ENCODE measurements at places on chromosomes 4 and X.

DNA sequence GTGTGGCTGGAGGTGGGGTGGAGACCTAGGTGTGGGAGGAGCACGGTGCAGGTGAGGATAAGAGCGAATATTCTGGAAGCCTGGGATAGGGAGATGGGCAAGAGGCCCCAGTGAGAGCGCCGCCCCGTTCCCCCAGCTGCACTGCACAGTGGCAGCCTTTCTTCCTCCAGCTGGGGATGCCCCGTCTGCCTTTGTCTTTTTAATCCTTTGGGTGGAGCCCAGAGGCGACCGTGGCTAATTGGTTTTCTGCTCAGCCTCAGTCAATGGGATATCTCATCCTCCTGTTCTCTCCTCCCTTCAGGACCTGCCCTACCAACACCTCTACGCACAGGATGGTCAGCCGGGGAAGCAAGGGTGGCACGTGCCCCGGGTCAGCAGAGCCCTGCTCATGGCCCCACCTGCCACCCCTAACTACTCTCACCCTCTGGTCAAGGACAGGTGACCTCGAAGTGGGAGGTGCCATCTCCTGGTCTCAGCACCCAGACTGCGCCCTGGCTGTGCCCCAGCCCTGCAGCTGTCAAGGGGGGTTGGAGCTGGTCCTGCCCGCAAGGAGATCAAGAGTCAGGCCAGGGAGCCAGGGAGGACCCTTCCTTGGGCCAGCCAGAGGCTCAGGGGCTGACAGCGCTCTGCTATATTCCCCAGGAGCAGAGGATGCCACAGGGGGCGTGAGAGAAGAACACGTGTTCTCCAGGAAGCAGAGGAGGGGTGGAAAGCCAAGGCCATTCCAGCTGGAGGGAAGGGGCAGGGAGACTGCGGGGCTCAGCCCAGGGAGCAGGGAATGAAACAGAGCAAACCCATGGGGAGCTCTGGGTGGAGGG is 64.0 kb downstream of the ADRA2C start:
- no peak for DNase-seq

GRCh38 chr4:74376888-74377483 is 12.0 kb downstream of the EREG start:
- peak; percentile 81 for DNase-seq

DNA sequence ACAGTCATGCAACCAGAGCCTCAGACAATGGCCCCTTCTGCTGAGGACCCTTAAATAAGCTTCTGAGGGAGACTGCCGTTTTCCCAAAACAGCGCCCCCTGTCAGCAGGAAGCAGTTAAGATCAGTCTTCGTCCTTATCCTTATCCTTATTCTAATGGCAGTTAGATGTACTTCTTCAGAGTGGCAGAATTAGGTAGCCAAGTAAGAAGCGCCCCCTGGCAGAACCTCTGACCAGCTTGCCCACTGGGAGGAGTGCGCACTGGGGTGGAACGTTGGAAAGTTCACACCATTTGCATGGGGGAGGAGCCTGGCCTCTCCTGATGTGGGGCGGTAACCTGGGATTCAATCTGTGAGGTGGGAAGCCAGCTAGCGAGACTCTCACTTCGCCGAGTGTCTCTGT is 133.6 kb upstream of the QRFPR start:
- DNase-seq: no peak

DNA sequence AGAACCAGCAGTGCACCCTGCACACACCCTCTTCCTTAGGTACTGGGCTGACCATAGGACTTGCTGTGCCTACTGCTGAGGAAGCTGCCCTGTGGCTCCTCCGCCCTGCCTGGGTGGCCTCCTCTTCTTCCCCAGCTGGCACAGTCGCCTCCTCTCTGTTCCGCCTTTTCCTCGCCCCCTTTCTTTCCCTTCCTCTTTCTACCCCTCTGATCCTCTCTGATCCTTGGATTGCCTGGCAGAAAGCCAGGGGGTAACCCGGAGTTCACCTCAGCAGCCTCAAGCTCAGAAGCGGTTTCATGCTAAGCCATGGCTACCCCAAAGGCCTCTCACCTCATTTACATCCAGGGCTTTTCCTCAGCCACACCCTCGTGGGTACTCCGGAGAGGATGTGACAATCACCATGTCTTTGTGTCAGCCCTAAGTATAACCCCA is 136.2 kb downstream of the SMIM20 start:
- DNase-seq: no peak

- no peak for DNase-seq
These were observed 37.6 kb downstream of the HTRA3 start for GRCh38 chr4:8307121-8307520.

DNA sequence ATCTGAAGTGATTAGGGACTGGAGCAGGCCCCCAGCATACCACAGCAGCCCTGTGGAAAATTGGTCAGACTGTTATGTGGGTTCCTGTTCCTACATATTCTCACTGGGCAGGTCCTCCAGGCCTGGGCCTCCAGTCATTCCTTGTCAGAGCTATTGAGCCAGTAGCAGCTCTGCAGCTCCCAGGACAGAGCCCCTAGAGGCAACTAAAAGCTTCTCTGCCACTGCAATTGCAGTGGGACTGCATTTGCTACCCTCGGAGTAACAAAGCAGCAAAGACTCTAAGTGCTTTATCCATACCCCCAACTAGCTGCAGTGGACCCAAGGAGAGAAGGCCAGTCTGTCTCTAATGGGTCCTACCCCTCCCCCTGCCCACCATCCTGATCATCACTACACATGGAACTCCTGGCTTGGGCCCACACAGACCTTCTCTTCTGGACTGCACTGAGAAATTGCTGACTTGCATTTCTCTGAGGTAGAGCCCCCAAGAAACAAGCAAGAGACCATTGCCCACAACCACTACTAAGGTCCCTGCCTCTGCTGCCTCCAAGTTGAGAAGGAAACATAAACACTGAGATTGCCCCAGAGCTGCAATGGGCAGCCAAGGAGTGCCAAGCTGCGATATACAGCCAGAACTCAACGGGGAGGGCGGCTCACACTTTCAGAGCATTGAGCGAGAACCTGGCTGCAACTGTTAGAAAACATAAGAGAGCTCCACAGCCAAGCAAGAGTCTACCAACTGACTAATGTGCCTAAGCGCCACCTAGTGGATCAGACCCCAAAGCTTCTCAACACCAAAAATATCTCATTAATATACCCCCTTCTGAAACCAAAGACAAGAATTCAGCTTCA is 738.7 kb upstream of the NDST4 start:
- DNase-seq: peak; percentile 3

- no peak for DNase-seq
These were observed 395.4 kb downstream of the BMPR1B start for GRCh38 chr4:95153182-95153581.

GRCh38 chr4:26028793-26029567 is 115.0 kb downstream of the SMIM20 start:
- no peak for DNase-seq

DNA sequence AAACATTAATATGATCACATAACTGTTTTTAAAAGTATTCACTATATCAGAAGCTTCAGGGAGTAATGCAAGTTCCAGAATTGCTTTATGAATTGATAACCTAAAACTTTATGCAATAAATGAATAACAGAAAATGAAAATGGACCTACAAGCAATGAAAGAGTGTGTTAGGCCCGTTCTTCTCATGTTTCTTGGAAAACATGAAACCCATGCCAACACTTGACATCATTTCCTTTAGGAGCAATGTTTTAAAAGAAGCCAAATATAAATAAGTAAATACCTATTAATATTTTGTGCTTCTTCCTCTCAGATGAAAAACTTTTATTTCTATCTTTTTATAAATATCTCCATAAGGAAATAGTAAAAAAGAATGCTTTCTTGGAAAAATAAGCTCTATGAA is 123.0 kb upstream of the GALNT7 start:
- no peak for DNase-seq

DNA sequence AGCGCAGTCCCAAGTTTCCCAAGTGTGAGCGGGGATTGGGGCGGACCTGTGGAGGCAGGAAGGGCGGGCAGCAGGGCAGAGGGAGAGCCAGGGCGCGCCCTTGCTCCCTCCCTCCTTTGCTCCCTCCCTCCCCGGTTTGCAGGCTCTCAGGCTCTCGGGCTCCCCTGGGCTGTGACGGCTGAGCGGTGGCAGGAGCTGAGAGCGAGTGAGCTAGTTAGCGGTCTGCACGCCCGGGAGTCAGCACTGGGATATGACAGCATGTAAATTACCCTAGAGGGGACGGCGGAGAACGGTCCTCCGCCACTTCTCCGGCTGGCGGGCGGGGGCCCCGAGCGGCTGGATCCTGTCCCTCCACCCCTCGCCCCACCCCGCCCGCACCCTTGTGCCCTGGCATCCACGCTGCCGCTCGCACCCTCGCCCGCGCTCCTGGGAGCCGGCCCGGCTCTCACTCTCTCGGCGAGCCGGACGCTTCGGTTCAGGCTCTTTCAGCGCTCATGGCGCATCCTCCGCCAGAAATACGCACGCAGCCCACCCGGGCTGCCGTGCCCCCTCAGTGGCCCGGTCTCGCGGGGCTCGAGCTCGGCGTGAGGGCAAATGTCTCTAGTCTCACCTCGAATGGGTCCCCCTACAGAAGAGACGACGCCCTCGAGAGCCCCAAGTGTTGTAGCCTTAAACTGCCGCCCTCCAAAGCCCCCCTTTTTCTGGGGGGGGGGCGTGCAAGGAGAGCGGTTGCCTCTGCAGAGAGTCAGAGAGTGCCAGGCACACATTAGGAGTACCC is at the start of gene TSC22D3:
TSC22D3 (minus strand) TSS at position 54 of the 778 bp plus-strand sequence. CDS start 368 bp downstream, outside the sequence.
- peak; percentile 83 for DNase-seq

GRCh38 chr4:10085386-10085785 is 31.2 kb downstream of the WDR1 start:
- DNase-seq: no peak

- peak; percentile 74 for DNase-seq
These were observed 46.6 kb downstream of the CCNG2 start for GRCh38 chr4:77203380-77204197.

DNA sequence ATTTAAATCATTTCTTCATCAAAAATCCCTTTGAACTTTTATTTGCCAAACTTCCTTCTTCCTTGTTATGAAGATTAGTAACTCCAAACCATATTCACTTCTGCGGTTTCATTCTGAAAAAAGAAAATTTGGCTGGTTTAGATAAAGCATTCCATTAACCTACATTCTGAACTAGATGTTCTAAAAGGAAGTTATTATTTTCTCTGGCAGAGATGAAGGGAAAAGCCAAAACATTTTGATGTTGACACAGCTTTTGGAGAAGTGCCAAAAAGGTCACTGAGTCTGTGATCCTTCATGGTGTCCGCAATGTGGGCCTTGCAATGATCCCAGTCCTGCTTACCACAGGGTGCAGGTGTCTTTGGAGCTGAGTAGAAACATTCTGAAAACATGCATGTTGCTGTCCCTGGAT is 36.0 kb downstream of the CXCL8 start:
- peak; percentile 96 for DNase-seq

GRCh38 chr4:139131209-139131870 is 45.7 kb downstream of the ELF2 start:
- DNase-seq: no peak

DNA sequence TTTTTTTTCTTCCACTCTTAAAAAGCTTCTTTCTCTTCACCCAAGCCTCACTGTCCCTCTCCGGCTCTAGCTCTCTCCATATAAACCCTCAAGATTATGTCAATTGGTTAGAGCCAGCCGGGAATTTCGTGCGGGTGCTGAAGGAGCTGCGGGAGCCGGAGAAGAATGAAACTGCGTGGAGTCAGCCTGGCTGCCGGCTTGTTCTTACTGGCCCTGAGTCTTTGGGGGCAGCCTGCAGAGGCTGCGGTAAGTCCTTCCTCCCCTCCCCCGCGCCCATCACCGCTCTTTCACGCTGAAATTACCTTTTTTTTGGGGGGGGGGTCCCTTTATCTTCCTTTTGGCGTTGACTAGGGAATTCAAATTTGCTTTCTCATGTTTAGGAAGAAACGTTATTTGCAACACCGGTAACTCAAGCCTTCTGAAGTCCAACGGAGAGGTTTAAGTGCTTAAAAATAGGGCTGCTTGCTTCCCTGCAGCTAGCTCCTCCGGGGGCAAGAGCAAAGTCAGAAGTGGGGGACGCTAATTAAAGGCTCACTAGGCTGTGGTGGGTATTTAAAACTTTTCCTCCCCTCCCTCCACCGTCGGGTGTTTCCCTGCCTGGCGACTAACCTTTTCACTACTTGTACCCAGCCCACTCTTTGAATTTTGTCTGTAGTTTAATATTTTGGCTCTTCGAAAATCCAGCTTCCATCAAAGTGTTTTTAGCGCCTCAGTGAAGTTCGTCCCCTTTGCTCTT is 491 bp downstream of the COL4A5 start:
- DNase-seq: peak; percentile 23

- no peak for DNase-seq
These were observed 27.7 kb downstream of the DMP1 start for GRCh38 chr4:87677731-87678130.

GRCh38 chr4:102321260-102321995 is 23.9 kb downstream of the SLC39A8 start:
- no peak for DNase-seq

DNA sequence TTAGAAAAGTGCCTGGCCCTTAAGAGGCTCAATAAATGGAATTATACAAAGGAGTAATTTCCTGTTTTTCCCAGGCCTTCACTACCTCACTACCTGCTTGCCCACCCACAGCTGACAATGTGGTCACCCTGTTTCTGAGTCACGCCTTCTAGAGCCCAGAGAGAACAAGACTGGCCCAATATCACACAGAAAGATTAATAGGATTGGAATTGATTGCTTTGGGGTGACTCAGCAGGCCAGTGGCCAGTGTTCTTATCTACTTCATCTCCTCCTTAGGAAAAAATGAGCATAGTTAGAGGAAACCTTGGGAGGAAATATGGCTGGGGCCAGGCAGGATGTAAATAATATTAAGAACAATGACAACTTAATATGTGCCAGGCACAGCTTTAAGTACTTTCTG is 4.5 kb upstream of the FGF16 start:
- DNase-seq: peak; percentile 65

GRCh38 chrX:84187533-84188319 is at the start of gene RPS6KA6:
RPS6KA6 (minus strand) TSS chrX:84188199; CDS start chrX:84187899, 300 bp downstream.
- DNase-seq: peak; percentile 13

- no peak for DNase-seq
These were observed 6.1 kb downstream of the ACOX3 start for GRCh38 chr4:8434251-8435073.

GRCh38 chrX:54530357-54530900 is 410 bp downstream of the GNL3L start:
- no peak for DNase-seq

- no peak for DNase-seq
These were observed 1.8 kb downstream of the SEPTIN6 start for GRCh38 chrX:119690921-119691716.

DNA sequence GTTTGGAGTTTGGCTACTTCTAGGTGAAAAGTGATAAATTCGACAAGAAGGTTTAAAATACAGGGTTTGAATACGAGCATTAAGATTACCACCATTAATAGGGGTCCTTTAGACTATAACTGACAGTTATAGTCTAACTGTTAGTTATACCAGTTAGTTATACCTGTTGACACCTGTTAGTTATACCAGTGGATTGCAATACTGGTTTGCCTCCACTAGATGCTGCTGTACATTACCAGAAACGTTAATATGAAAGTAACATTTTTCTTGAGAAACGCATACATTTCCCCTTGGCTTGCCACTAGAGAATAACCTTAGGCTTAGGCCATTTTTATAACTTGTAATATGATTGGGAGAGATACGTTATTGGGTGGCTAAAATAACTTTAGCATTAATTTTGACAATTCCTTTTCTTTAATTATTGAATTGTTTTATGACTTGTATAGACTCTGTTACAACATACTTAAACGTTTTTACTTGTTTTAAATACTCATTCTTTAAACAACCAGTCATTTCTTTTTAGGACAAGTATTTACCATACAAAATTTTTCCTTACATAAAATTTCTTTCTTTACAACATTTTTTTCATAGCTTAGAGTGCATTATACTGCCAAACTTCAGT is 911.2 kb downstream of the FSTL5 start:
- DNase-seq: peak; percentile 42
